Dermis blood vessel endothelial cell (primary cell): ENCODE measurements at places on chromosomes 11 and 22. TPM values are rescaled to one million over a fixed set of nuclear protein-coding genes. Genes with fewer than 3 reads are reported as not detected.

Gene EMID1
- 2.9 and 6.1 TPM in 2 replicates for total RNA-seq

Gene PDXP
- total RNA-seq: 9.0 and 13.3 TPM in 2 replicates

Gene VSIG10L2
- total RNA-seq: not detected in 2 replicates

Gene GRK2
- total RNA-seq: 40.0 and 56.8 TPM in 2 replicates
